ENCODE measurements at places on chromosomes 3 and 15. TPM values are rescaled to one million over a fixed set of nuclear protein-coding genes. Genes with fewer than 3 reads are reported as not detected.

Gene CTXN2
- total RNA-seq, result not detected

Gene SLC6A1
- under 0.01 TPM for total RNA-seq

Gene IRAK2
- 5.4 TPM for total RNA-seq

Gene P2RY14
- not detected for total RNA-seq

Gene IFT122
- total RNA-seq, result 27.1 TPM

Gene TRPM1
- not detected for total RNA-seq

Gene GPR176
- 103 TPM for total RNA-seq

Gene ISLR
- total RNA-seq, result 202 TPM

Gene DAZL
- not detected for total RNA-seq

Gene MST1R
- 1.9 TPM for total RNA-seq

Gene GPD1L
- total RNA-seq, result 8.4 TPM

Gene GPR171
- total RNA-seq, result not detected

Gene TRH
- not detected for total RNA-seq

Gene DUSP7
- total RNA-seq, result 6.1 TPM

Gene CSPG4
- 130 TPM for total RNA-seq

Gene RTP4
- total RNA-seq, result 2.8 TPM

Gene ZDHHC23
- 0.73 TPM for total RNA-seq

Measured in smooth muscle cell of trachea (primary cell).